Stimulated activated CD8-positive, alpha-beta memory T cell treated with anti-CD3 and anti-CD28 coated beads, Interleukin-4, amount 100 ng/mL, for 4 hours (primary cell): ENCODE measurements at places on chromosomes 2 and 18.

GRCh38 chr2:59866436-59866835 is 687.0 kb downstream of the BCL11A start:
- DNase-seq: no peak

- DNase-seq: no peak
Observed at GRCh38 chr2:163657281-163657656, 78.5 kb downstream of the FIGN start.

DNA sequence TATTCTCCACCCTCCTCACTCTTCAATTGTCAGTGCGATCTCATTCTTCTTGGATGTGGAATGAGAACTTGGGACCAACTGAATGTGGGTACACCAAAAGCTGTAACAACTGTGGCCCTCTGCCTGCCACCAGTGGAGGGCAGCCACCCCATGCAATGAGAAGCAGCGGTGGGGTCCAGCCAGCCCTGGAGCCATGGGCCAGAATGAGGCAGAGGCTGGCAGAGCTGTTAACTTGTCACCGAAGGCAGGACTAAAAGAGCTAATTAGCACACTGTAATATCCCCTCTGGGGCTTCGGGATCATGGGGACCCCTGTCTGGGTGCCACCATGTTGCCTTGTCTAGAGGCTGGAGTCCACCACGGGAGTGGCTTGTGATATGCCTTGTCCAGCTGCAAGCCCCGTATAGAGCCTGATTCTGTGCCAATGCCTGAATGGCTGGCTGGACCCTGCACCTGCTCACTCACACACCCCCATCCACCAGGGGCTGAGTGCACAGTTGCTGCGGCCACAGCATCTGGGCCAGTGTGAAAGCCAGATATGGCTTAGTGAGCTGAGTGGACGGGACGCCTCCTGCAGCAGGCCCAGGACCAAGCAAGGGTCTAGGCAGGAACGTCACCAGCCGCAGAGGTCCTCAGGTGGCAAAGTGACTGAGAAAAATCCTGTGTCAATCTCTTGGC is 680.5 kb downstream of the DSC3 start:
- no peak for DNase-seq

DNA sequence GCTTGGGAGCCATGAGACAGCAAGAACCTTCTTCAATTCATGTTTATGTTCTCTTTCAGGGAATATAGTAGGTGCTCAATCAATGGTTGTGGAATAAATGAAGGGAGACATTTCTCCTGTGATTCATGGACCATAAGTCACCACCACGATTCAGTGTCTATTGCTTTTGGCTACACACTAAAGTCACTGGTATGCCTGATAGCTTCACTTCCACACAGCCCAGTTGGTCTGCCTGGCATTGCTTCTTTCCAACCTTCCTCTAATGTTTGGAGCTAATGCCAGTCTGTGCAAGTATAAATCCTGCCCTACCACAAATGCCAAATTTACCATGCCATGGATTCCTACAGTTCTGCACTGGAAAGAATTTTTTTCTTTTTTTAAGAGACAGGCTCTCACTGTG is 1.3 kb upstream of the CXCR1 start:
- DNase-seq: no peak

DNA sequence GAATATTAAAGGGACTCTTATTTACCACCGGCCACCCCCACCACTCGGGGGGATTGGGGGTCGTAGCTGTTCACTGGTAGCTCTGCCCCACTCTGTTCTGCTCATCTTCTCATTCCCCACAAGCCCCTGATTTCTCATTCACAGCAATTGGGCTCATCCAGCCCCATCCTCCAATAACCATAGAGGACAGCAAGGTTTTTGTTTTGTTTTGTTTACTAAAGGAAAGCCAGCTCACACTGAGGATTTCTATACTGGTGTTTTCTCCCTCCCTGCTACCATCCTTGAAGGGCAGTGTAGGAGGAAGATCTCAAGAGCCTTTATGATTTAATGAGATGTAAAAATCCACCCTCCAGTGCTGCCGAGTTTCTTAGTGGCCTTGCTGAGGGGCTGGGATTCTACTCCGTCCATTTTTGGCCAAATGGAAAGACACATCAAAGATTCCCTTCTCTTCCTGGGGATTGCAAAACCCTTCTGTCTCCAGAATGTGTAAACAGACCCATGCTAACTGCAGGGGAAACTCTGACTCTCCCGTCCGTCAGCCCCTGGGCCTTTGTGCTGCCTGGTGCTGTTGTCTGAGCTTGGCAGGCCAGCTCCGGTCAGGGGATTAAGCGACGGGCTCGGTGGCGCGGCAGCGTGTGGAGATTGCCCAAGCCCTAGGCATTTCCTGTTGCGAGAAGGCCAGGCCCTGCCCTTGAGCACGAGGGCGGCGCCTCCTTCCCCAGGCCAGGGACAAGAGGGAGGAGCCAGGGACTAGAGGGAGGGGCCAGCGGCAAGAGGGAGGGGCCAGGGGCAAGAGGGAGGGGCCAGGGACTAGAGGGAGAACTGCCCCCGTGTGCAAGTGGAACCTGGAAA is 165.0 kb downstream of the ANTXR1 start:
- DNase-seq: no peak

DNA sequence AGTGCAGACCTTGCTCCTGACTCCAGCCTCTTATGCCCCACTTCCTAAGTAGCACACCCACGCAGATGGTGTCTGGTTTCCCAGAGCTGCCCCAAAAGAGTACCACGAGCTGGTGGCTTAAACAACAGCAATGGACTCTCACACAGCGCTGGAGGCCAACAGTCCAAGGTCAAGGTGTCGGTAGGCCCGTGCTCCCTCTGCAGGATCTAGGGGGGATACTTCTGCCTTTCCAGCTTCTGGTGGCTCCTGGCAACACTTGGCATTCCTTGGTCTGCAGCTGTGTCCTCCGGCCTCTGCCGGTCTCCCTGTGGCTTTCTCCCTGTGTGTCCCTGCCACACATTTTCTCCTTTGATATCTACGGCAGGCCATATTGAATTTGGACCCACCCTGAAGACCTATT is 99.0 kb downstream of the TSHZ1 start:
- DNase-seq: no peak

- DNase-seq: no peak
Observed at GRCh38 chr2:6139142-6139541, 447.0 kb downstream of the SOX11 start.

GRCh38 chr18:11027862-11028261 is 121.5 kb downstream of the PIEZO2 start:
- DNase-seq: no peak
